ENCODE measurements at places on chromosomes 2 and 18.

GRCh38 chr2:186959486-186959885 lies 110.5 kb upstream of the ZSWIM2 start:
- no peak for DNase-seq

- no peak for DNase-seq
Observed at GRCh38 chr2:20961858-20962257, 82.0 kb downstream of the APOB start.

DNA sequence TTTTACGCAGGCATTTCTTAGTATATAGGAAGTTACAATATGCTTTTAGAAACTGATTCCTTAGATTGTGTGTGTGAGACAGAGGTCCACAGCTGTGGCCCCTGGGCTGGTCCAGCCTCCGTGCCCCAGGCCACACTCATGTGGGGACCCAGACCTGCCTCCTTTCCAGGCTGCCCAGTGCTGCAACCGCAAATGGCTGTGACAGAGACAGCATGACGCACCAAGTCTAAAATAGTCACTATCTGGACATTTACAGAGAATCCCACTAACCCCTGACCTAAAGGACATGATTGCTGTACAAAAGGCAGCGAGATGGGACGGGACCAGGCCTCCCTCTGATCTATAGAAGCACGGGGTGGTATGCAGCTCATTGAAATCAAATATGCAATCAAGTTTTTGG lies 152.2 kb downstream of the TMEM18 start:
- no peak for DNase-seq

GRCh38 chr18:23838801-23839366 lies 149.6 kb downstream of the LAMA3 start:
- DNase-seq: no peak

DNA sequence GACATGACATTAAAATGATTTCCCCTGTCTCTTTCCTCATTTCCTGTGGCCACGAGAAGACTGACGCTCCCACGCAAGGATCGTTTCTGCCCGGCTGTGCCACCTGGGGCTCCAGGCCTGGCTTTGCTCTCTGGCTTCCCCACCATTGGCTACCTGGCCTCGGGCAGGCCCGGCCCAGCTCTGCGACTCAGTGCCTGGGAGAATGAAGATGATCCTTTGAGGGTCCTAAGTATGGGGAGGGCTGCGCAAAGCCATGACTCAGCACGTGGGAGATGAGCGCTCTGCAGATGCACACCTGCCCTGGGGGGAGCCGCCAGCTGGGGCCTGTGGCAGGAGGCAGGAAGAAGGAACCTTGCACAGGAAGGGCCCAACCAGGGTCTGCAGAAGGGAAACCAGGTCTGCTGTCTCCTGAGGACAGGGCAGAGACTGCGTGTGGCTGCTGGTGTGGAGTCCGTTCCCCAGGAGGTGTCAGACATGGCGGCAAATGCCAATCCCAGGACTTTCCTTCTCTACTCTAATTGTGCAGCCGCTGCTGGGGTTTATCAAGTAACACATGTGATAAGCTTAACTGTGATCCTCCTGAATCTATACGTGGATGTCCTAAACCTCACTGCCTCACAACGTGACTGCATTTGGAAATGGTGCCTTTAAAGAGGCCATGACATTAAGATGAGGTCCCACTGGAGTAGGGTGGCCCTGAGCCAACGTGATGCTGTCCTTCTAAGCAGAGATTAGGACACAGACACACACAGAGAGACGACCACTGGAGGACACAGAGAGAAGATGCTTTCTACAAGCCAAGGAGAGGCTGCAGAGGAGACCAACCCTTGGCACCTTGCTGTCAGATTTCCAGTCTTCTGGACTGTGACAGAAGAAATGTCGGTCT lies 32.9 kb downstream of the MBP start:
- DNase-seq: no peak

GRCh38 chr2:207315131-207315530 lies 149.4 kb upstream of the KLF7 start:
- no peak for DNase-seq

GRCh38 chr2:162103443-162104009 lies 29.5 kb upstream of the DPP4 start:
- no peak for DNase-seq

DNA sequence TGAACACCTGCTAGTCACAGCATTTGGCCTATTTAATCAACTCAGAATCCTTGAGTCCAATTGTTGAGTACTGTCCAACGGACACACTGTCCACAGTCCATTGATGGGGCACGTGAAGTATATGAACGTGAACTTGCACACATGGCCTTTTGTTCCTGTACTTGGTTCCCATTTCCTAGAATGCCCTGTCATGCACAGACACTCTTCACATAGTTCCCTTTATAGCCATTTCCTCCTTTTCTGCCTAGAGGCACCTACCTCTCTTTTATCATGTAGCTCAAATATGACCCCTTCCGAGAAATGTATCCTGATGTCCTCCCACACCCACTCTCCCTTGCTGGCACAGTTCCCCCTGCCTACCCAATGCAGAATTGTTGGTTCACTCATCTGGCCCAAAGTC lies 8.7 kb upstream of the CRYGA start:
- DNase-seq: no peak

- no peak for DNase-seq
Observed at GRCh38 chr18:3424280-3424890, 25.6 kb upstream of the TGIF1 start.

DNA sequence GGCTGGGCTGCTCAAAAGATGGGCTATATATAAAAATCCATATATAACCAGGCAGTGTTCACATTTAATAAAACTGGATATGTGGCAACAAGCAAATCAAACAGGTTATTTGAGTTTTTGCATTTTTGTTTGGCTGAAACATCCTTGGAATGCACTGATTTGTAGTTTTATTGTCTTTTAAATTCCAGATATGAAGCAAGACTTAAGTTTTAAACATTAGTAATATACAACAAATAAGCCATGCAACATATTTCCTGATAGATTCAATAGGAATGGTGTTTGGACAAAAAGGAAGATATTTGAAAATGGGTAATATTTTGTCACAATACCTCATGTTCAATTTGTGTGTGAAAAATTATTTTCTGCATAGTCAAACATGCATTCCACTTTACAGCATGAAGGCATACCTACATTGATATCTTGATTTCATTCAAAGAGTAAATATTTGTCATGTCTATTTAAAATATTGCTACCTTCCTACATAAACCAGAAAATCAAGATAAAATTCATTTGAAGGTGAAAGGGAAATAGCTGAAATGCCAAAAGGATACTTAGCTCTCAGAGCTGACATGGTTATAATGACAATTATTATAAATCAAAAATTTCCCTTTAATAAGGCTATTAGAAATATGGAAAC lies 132.3 kb upstream of the NETO1 start:
- DNase-seq: no peak

DNA sequence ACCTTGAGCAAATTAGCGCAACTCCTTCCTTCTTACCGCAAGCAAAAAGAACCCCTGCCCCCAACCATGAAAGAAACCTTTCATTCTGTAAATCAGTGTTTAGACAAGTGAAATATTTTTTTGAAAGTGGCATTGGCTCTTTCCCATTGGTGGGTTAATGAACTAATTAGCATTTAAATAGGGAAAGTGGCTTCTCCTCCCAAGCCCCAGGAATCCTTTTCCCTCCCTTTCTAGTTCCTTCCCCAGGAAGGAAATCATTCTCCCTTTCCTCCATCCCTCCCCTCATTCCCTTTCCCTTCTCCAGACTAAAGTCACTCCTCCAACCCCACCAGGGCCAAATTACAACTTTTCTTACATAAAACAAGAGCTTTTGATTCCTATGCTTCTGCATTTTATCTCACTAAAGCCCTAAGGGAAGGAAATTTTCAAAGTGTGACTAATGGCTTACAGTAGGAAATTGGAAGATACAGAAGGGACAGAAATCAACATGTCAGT lies 22.9 kb upstream of the TYMS start:
- DNase-seq: no peak

DNA sequence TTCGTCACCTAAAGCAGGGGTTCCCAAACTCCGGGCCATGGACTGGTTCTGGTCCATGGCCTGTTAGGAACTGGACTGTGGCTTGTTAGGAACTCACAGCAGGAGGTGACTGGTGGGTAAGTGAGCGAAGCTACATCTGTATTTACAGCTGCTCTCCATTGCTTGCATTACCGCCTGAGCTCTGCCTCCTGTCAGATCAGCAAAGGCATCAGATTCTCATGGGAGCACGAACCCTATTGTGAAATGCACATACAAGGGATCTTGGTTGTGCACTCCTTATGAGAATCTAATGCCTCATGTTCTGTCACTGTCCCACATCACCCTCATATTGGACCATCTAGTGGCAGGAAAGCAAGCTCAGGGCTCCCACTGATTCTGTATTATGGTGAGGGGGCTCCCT lies 217.0 kb downstream of the ZFP36L2 start:
- peak; percentile 12 for DNase-seq

- DNase-seq: no peak
Observed at GRCh38 chr2:24183366-24184069, 8.7 kb downstream of the FAM228A start.

- no peak for DNase-seq
Observed at GRCh38 chr18:24031318-24031717, 16.8 kb downstream of the TTC39C start.

GRCh38 chr18:49597157-49597931 lies 35.5 kb downstream of the LIPG start:
- peak; percentile 47 for DNase-seq

DNA sequence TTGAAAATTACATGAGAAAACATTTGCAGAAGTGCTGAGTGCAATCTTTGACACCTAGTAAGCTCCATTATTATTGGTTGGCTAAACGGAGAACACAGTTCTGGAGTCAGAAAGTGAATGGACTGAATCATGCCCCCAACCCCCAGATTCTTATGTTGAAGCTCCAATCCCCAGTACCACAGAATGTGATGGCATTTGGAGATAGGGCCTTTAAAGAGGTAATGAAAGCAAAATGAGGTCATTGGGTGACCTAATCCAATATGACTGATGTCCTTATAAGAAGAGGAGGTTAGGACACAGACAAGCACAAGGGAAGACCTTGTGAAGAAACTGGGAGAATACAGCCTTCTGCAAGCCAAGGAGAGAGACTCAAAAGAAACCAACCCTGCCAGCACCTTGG lies 200.9 kb upstream of the EPAS1 start:
- no peak for DNase-seq

GRCh38 chr2:177551989-177552421 lies 159.4 kb downstream of the AGPS start:
- DNase-seq: no peak

GRCh38 chr2:150160058-150160457 lies 327.4 kb downstream of the RND3 start:
- no peak for DNase-seq

GRCh38 chr2:222424729-222425671 lies 657 bp downstream of the SGPP2 start:
- no peak for DNase-seq

- DNase-seq: peak; percentile 82
Observed at GRCh38 chr2:170235860-170236679, 58.1 kb downstream of the MYO3B start.

DNA sequence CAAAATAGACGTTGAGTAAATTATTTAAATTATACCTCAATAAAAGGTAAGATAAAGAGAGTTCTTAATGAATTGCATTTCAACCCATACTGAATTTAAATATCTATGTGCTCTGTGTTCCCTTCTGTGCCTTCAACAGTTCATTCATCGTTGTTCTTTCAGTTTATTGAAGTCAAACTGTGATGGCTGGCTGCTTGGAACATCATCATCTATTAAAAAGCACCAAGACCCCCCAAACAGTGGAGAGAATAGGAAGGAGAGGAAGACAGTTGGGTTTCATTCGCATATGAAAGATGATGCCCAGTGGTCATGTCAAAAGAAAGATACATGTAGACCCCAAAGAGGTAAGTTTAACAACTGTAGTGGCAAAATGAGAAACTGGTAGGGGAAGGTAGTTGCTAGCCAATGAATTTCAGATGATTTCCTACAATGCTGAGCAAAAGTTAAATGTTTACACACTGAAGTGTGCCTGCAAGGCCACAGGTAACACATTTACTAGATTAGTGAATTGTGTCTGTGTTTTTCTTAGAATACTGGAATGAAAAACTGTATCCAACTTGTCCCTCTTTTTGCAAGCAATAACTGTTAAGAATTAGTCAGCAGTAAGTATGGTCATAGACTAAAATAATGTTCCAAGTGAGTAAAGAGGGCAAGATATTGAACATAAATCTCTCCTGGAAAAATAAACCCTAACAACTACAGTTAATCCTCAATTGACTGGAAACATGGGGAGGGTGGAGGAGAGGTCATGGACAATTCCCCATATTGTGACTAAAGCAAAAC lies 331.3 kb downstream of the KIAA1328 start:
- no peak for DNase-seq

DNA sequence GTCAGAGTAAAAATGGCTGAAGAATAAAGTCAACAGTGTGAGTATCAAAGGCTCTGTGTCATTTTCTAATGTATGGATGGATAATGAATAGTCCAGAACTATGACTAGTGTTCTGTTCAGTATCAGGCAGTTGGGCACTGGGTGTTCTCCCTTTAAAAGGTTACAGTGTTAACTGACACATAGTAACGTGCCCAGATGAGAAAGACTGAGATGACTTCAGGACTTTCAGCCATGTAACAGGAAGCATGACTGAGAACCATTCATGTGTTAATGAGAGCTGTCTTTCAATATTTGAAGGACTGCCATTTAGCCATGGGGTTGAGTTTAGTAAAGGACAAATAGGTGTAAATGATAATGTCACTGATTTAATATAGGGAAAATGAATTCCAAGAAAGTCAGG lies 187.1 kb downstream of the GULP1 start:
- DNase-seq: no peak

DNA sequence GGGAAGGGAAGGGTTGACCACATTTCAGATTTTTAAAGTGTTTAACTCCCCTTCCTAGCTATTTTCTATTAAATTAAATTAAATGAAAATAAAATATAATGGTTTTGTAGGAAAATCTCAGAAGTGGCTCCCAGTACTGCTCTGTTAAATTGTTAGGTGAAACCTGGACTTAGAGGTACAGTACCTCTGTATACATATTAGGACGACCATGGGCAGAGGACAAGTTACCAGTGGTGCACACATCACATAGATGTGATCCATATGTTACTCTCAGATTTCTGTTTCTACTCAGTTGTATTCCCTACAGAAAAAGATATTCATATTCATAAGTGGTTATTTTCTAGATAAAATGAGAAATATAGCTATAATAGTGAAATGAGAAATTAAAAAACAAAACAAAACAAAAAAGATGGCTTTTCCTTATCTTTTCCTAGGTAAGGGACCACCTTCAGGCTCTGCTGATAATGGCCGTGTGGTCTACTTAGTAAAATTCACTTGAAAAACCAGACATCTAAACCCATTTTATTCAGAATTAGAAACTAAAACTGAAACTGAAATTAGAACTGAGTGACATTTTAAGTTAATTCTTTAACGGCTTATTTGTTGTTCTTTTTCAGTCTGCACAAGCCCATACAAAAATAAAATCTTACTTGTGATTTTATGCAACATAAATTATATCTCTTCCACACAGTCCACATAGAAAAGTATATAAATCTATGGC lies 832.5 kb upstream of the CHAC2 start:
- DNase-seq: no peak

DNA sequence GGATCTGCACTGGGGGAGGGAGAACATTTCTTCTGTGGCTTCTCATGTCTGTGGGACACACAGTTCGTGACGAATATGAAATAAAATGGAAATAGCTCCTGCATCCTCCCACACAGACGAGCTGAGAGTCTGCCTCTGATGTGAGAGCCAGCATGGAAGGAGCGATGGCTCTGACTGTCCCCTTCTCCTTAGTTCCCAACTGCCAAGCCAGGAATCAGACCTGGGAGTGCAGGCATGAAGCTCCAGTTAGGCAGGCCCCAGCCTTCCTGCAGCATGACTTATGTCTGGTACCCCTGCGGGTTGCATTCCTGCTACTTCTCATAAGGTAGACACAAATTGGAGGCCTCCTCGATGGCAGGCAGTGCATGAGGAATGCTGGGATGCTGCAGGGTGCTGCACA lies 56.2 kb downstream of the PRKCE start:
- no peak for DNase-seq

Data from Caco-2 (cell line).